ENCODE measurements at places on chromosomes 7 and 10.
A peak's percentile ranks its signal among the peaks of the same experiment; 100 is the strongest.

DNA sequence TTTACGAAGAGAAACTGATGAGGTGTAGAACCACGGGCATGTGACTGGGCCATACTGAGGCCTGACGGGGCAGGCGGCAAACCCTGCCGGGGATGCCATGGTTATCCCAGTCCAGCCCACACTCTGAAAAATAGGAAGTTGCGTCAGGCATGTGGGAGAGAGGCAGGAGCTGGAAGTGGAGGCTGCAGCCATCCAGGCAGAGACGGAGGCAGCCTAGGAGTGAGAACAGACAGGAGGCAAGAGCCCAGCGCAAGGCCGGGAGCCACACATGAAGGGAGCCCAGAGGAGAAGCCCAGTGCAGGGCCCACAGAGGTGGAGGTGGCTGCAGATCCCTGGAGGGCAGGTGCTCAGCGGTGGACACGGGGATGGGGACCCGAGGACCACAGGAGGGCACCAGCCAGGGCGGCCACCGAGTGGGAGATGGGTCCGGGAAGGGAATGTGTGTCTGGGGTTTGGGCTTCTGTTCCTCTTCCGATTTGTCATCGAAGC, 175.2 kb upstream of the PPP2R2D start:
- DNase-seq, result no peak

- no peak for DNase-seq
Observed at GRCh38 chr7:158029509-158029908, 558.1 kb downstream of the PTPRN2 start.

DNA sequence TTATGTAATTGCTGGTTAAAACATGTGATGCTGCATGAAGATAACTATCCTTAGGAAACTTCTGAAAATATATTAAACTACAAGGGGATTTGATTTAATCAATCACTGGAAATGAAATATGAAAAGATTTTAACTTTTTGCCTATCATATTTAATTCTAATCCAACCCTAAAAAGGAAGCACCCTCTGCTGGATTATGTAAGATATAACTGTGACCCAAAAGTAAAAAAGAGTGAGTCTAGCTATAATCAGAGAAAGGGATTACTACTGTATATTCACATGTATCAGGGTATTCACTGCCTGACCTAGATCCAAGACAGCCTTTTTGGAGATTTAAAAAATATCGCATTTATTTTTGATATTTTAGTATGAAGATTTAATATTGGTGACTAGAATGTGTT, 295.5 kb downstream of the MDFIC start:
- DNase-seq, result peak; percentile 6

DNA sequence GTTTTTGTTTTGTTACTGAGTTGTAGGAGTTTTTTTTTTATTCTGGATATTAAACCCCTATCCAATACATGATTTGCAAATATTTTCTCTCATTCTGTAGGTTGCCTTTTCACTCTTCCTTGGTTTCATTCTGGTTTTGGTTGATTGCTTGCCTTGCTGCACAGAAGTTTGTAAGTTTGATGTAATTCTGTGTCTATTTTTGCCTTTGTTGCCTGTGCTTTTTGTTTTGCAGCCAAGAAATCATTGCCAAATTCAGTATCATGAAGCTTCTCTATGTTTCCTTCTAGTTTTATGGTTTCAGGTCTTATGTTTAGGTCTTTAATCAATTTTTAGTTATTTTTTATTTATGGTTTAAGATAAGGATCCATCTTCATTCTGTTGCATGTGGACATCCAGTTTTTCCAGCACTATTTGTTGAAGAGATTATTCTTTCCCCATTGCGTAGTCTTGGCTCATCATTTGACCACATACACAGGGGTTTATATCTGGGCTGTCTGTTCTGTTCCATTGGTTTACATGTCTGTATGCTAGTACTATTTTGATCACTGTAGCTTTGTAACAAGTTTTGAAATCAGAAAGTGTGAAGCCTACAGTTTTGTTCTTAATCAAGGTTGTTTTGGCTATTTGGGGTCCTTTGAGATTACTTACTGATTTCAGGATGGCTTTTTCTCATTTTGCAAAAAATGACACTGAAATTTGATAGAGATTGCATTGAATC, 26.4 kb downstream of the BMPR1A start:
- DNase-seq, result no peak

DNA sequence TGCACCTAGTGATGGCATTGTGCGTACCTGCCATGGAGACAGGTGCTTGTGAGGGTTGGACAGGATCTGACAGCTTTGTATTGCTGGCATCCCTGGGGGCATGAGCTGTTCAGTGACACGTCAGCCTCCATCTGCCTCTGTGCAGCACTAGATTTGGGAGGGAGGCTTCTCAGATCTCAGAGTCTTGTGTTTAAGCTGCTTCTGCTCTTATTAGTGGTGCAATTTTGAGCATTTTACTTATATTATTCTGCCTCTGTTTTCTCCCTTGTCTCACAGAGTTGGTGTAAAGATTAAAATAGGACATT, 5.1 kb downstream of the ARHGAP22 start:
- DNase-seq, result no peak

DNA sequence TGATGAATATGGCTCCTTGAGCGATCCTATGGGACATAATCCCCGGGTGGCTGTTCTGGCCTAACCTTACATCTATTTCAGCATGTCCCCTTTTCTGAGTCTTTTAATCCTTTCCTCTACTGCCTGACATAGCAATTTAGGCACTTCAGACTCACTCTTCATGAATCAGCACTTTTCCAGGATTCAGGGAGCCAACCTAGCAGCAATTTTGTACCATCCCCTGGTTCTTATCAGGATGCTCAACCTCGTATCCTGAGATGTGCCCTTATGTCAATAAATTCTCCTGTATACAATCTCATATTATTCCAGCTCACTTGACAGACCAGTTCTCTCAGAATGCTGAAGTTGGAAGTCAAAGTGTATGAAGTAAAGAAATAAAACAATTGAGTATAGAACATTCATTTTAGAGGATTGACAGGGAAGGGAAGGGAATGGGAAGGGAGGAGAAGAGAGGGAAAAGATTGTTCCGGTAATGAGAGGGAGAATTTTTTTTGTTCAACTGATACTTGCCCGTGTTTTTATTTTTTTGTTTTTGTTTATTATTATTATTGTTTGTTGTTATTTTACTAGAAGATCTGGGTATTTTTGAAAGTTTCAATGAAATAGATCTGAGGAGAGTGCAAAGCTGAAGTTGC, 8.2 kb upstream of the ZC3HAV1 start:
- no peak for DNase-seq

- no peak for DNase-seq
Observed at GRCh38 chr10:117638200-117638599, 95.7 kb downstream of the EMX2 start.

- peak; percentile 78 for DNase-seq
Observed at GRCh38 chr10:62528441-62528840, 154.3 kb downstream of the ZNF365 start.

DNA sequence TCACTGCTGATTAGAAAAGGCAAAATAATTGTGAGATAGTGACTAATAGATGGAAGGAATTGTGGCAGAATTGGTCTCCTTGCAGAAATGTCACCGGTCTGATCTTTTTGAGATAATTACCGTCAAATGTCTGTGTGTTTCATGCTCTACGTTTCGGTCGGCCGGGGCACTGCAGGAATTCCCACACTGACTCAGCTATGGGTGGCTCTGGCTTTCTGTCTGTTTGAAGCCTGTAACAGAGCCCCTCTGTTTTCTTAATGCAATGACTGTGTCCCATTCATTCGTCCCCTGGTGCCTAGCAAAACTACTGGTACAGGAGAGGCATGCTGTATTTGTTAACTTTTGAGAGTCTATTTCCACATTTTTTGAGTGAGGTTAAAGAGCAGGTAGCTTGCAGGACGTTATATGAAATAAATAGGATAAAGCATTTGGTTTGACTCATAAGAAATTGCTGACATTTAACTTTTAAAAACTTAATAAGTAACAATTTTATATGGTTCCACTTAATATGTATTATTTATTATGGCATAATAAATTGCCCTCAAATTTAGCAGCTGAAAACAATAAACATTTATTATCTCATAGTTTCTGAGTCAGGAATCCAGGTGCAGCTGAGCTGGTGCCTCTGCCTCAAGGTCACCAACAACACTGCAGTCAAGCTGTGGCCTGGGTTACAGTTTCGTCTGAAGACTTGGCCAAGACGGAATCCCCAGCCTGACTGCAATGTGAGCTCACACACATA, 53.3 kb upstream of the CTBP2 start:
- no peak for DNase-seq

- no peak for DNase-seq
Observed at GRCh38 chr7:116687801-116688201, 15.8 kb downstream of the MET start.

GRCh38 chr7:43004082-43004481, 71.9 kb downstream of the MRPL32 start:
- DNase-seq, result peak; percentile 9

- no peak for DNase-seq
Observed at GRCh38 chr10:35452171-35452570, 115.9 kb downstream of the CCNY start.

- DNase-seq, result no peak
Observed at GRCh38 chr10:103510791-103511752, 17.6 kb downstream of the NEURL1 start.

GRCh38 chr10:50613150-50613549, 10.6 kb downstream of the SGMS1 start:
- DNase-seq, result peak; percentile 31

- DNase-seq, result peak; percentile 33
Observed at GRCh38 chr10:65891073-65891981, 1034.5 kb upstream of the LRRTM3 start.

GRCh38 chr7:15680446-15680845, 6.0 kb downstream of the MEOX2 start:
- no peak for DNase-seq

DNA sequence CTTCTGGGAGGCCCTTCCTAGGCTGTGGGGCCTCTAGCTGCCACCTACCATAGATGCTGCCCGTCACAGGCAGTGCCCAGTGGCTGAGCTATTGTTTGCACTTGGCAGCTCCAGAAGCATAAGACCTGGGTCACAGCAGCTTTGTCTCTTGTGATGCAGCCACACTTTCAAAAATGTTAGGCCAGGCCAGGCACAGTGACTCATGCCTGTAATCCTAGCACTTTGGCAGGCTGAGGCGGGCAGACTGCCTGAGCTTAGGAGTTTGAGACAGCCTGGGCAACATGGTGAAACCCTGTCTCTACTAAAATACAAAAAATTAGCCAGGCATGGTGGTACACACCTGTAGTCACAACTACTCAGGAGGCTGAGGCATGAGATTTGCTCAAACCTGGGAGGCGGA, 9.5 kb upstream of the KAZALD1 start:
- DNase-seq, result no peak

DNA sequence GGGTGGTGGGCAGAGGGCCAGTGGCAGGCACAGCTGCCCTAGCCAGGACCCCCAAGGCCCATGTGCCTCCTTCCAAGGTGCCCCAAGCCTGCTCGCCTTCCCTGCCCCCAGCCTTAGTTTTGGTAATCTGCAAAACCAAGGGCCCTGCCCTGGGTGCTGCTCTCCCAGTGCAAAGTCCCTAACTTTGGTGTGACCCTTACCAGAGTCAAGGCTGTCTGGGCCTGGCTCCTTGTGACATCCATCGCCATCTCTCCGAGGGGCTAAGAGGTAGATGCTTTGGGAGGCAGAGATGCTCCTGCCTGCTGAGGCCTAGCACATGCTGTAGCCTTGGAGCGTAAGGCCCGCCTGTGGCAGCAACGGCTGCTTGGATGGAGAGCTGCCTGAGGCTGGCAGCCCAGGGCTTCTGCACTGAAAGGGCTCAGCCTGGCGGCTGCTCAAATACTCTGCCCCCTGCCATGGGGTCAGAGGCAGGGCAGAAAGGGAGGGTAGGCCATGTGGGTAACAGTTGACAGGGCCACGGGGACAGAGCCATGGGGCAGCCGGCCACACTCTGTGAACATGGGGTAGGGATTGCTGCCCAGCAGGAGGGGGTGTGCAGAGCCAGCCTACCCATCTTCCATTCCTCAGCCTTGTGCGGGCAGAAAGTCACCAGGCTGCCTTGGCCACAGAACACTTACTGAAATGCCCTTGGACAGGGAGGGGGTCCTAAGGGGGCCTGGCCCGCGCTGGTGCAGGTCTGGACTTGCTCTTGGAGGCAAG, 17.9 kb upstream of the MYL7 start:
- no peak for DNase-seq

- no peak for DNase-seq
Observed at GRCh38 chr10:11712744-11713143, 29.4 kb upstream of the ECHDC3 start.

DNA sequence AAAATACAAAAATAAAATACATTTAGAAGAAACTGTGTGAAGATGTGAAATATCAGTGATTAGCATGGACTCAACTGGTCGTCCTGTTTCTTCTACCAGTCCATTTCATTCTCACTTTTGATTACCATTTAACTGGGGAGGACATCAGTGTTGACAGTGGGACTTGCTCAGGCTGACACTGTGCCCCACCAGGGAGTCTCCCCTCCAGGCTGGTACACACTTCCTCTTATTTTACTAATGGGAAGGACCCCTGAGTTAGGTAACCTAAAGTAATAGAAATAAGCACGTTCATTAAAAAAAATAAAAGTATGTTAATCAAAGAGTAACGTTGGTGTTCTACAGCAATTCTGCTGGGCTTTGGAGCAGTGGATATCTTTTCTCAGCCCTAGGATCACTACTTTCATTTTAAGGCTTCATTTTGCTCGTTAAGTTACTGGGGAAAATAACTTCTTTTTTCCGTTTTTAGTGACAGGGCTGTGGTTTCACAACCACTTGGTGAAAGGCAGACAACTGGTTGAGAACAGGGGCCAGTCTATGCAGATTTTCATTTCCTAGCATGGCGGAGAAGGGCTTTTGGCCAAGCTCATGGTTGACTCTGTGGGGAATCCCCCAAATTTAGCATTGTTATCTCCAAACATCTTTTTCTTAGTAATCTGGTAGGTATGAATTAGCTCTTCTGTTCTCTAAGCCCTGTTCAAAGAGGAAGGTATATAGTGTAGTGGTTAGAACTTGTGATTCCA, 2.1 kb downstream of the SNX10 start:
- peak; percentile 71 for DNase-seq

DNA sequence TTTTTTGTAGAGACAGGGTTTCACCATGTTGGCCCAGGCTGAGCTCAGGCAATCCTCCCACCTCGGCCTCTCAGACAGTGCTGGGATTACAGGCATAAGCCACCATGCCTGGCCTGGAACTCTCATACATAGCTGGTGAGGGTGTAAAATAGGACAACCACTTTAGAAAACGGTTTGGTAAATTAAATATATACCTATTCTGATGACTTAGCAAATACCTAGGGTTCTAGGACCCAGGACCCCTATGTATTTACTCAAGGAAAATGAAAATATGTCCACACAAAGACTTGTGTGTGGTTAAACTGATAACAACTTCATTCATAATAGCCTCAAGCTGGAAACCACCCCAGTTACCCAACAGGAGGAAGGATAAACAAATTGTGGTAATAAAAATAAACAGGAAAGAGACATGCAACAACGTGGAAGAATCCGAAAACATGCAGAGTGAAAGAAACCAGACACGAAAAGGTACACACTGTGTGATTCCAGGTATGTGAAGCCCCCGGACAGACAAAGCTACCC, 52.7 kb downstream of the CARD11 start:
- DNase-seq, result no peak

GRCh38 chr7:158353606-158354570, 233.7 kb downstream of the PTPRN2 start:
- DNase-seq, result no peak

DNA sequence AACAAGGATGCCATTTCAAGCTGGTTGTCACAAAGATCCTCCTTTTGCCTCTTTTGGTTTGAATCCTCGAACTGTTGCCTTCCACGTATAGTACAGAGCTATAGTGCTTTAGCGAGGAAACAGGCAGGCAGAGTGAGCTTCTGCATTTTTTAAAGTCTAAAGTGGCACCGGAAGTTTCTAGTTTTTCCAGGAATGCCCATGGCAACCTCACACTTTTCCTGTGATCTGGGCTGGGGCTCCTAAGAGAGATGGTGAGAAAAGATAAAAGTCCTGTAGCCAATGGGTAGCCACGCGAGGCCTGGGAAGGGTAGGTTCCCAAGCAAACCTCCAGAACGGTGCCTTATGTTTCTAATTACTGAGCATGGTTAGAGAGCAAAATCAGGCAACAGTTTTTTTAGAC, 76.7 kb downstream of the CALD1 start:
- DNase-seq, result no peak

All from GM13977 (cell line).